Psoas muscle (tissue), 8 donors: ENCODE measurements at places on chromosomes 11 and 22. TPM values are rescaled to one million over a fixed set of nuclear protein-coding genes. Genes with fewer than 3 reads are reported as not detected.

The FGF19 gene
- not detected for total RNA-seq

The CCDC116 gene
- 0.24 TPM for total RNA-seq

The SCGB1D2 gene
- total RNA-seq, result 0.67 TPM

The OR51B5 gene
- not detected for total RNA-seq

The SERHL2 gene
- total RNA-seq, result 1.6 TPM

The KDM4D gene
- total RNA-seq, result 0.60 TPM

The FAT3 gene
- 0.52 TPM for total RNA-seq

The SMTNL1 gene
- 7.6 TPM for total RNA-seq

The SCUBE2 gene
- 2.2 TPM for total RNA-seq

The MUC5B gene
- not detected for total RNA-seq

The GDPD4 gene
- total RNA-seq, result not detected

The TMEM191B gene
- not detected for total RNA-seq

DNA sequence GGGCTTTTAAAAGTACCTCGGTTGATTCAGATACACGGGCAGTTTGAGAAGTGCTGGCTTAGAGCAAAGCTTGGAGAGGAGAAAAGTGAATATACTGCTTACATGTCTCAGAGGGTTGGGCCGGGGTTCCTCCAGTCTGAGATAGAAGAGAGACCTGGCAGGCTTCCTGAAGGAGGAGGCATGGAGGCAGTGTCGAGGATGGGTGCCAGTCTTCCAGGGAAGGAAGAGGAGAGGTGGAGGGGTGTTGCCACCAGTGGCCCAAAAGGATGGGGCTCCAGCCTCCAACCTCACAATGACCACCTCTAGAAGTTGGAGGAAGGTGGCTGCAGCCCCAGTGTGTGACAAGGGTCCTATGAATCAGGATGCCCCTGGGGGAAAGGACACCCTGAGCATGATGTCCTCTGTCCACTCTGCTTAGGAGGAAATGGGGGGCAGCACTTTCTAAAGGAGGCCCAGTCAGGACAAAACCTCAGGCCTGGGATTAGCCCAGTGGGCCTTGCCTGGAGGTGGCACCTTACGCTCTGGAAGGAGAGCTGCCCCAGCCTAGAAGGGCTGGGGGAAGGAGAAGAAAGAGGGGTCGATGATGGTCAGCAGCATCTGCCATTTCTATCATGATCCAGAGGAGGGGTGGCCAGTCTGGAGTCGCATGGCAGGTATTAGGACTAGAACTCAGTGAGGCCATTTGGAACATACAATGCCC, 65.2 kb downstream of the CD82 start:
- H3K4me1 ChIP-seq, result peaks cover 14% of the 10 kb centered on the region
- DNase-seq, result no peak
- H3K27ac ChIP-seq, result no peak overlapping the region
- H3K27me3 ChIP-seq, result no peaks in the 10 kb centered on the region
- H3K4me3 ChIP-seq, result no peak overlapping the region
- H3K36me3 ChIP-seq, result no peaks in the 10 kb centered on the region

GRCh38 chr11:66070604-66071380, 720 bp downstream of the PACS1 start:
- DNase-seq, result peak; percentile 77
- peaks cover 9% of the 10 kb centered on the region for H3K36me3 ChIP-seq
- peak overlapping the region; percentile 93 for H3K4me3 ChIP-seq
- peaks cover 19% of the 10 kb centered on the region for H3K4me1 ChIP-seq

GRCh38 chr11:129959687-129960086, 42.9 kb downstream of the PRDM10 start:
- no peak overlapping the region for H3K27ac ChIP-seq
- no peak for DNase-seq
- no peak overlapping the region for H3K4me3 ChIP-seq
- peaks cover 5% of the 10 kb centered on the region for H3K36me3 ChIP-seq
- H3K4me1 ChIP-seq, result no peaks in the 10 kb centered on the region

GRCh38 chr11:846496-847098, 3.9 kb downstream of the TSPAN4 start:
- no peak for DNase-seq
- H3K4me3 ChIP-seq, result no peak overlapping the region
- H3K4me1 ChIP-seq, result peaks cover 28% of the 10 kb centered on the region
- H3K36me3 ChIP-seq, result no peaks in the 10 kb centered on the region

GRCh38 chr11:102268083-102268984, 49.0 kb upstream of the BIRC3 start:
- peak overlapping the region; percentile 65 for H3K27ac ChIP-seq
- H3K27me3 ChIP-seq, result peaks cover 7% of the 10 kb centered on the region
- peak; percentile 80 for DNase-seq
- no peaks in the 10 kb centered on the region for H3K36me3 ChIP-seq
- peak overlapping the region; percentile 72 for H3K4me3 ChIP-seq

DNA sequence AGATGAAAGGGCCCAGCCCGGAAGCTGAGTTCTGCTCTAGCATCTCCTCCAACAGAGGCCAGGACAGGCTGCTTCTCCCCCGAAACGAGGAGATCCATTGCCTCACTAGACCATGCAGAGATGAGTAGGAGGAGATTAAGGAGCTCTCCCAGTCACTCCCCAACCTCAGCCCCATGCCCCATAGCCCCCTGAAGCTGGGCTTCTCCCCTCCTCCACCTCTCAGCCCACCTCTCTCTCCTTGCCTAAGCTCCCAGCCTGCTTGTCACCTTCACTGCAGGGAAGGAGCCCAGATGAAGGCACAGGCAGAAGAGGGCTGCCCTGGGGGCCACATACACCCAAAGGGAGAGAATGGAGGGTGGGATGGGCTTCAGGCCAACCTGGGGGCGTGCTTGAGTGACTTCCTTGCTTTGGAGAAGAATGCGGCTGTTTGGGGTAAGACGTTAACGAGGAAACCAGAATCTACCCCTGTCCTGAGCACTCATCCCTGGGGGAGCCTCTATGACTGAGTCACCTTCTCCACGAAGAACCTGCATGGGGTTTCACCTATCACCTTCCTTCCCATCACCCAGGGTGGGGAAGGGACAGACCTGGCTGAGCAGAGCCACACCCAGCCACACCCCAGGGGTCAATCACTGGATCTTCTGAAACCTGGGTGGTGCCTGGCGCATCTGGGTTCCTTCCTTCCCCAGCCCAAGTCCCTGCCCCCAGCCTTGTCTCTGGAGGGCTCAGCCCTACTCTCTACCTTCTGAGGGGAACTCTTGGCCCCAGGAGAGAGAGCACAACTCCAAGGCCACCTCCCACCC, 11.6 kb upstream of the GNAZ start:
- H3K27ac ChIP-seq, result no peak overlapping the region
- no peaks in the 10 kb centered on the region for H3K4me1 ChIP-seq
- H3K36me3 ChIP-seq, result no peaks in the 10 kb centered on the region
- H3K4me3 ChIP-seq, result no peak overlapping the region
- no peaks in the 10 kb centered on the region for H3K27me3 ChIP-seq

DNA sequence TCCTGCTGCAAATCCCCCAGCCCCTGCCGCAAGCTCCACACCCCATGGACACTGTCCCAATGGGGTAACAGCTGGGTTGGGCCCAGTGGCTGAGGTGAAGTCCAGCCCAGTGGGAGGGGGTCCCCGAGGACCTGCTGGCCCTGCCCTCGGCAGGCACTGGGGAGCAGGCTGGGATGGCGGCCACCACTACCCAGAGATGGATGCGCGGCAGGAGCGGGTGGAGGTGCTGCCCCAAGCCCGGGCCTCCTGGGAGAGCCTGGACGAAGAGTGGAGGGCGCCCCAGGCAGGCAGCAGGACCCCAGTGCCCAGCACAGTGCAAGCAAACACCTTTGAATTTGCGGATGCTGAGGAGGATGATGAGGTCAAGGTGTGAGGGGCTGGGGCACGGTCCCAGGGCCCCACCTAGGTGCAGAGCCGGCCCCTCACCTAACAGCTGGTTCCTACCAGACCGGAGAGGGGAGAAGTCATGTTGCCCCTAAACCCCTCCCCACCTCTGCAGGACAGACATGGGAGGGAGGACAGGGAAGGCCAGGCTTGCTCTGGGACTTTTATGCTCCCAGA, 8.2 kb downstream of the CDC42EP1 start:
- H3K36me3 ChIP-seq, result no peaks in the 10 kb centered on the region
- peaks cover 23% of the 10 kb centered on the region for H3K4me1 ChIP-seq
- no peak for DNase-seq
- peaks cover 15% of the 10 kb centered on the region for H3K27me3 ChIP-seq

GRCh38 chr11:17604915-17605233, 57.8 kb downstream of the OTOG start:
- no peak overlapping the region for H3K4me3 ChIP-seq
- H3K4me1 ChIP-seq, result no peaks in the 10 kb centered on the region
- no peaks in the 10 kb centered on the region for H3K27me3 ChIP-seq
- no peaks in the 10 kb centered on the region for H3K36me3 ChIP-seq

DNA sequence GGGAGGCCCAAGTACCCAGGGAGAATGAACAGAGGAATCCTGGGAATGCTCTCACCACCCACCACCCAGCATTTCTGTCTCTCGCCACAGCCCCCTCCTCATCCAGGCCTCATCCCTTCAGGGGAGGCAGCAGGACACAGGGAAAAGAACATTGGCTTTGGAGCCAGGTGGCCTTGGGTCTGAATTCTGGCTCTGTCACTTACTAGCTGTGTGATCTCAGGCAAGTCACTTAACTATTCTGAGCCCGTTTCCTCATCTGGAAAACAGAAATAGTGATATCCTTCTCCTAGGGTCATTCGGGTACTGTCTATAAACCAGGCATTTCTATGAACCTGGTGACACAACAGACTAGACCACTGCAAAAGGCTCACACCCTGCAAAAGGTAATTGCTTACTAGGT, 22.1 kb downstream of the CHRDL2 start:
- H3K4me1 ChIP-seq, result no peaks in the 10 kb centered on the region
- peaks cover 3% of the 10 kb centered on the region for H3K27me3 ChIP-seq
- no peak overlapping the region for H3K4me3 ChIP-seq
- H3K36me3 ChIP-seq, result no peaks in the 10 kb centered on the region
- H3K27ac ChIP-seq, result no peak overlapping the region

DNA sequence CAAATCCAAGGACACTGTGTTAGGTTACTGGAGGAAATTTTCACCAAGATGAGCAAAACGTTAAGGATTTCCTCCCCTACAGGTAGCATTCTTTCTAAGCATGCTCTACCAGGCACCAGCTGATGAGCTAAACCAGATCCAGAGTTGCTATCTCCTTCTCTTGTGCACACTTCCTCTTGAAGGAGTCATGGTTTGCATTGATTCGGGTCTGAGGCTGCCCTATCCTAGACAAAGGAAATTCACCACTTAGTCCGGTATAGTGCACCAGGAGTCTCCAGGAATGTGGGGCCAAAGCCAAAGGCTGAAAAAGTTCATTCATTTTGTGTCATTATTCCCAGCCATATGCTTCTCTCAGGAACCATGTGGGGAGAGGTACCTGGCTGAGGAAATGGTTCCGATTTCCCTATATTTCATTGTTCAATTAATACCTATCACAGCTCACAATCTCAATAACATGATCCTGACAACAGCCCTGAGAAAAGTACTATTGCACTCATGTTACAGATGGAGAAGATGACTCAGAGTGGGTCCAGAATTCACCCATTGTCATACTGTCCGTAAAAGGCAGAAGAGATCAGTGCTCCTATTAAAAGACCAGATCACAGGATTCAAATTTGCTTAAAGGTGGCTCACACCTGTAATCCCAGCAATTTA, 39.1 kb downstream of the SLC35F2 start:
- H3K4me1 ChIP-seq, result no peaks in the 10 kb centered on the region
- H3K27me3 ChIP-seq, result no peaks in the 10 kb centered on the region
- H3K36me3 ChIP-seq, result no peaks in the 10 kb centered on the region
- H3K4me3 ChIP-seq, result no peak overlapping the region

DNA sequence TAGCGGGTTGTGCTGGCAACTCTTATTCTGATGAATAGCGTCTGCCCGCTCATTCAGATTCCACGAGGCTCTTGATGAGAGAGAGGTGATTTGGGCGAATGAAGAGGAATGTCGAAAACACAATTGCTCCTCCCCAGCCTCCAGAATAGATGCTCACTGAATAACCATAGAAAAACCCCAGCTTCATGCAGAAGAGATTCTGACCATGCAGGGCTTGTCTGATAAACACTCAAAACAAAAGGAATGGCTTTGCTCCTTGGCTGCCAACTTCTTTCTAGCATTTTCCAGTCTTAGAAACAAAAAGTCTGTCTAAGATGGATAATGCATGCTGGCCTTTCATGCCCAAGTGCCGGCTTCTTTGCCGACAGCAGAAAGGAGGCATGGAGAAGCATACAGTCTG, 569.5 kb downstream of the MN1 start:
- H3K27me3 ChIP-seq, result no peaks in the 10 kb centered on the region
- no peak for DNase-seq
- H3K27ac ChIP-seq, result no peak overlapping the region
- no peaks in the 10 kb centered on the region for H3K4me1 ChIP-seq
- no peaks in the 10 kb centered on the region for H3K36me3 ChIP-seq
- no peak overlapping the region for H3K4me3 ChIP-seq

DNA sequence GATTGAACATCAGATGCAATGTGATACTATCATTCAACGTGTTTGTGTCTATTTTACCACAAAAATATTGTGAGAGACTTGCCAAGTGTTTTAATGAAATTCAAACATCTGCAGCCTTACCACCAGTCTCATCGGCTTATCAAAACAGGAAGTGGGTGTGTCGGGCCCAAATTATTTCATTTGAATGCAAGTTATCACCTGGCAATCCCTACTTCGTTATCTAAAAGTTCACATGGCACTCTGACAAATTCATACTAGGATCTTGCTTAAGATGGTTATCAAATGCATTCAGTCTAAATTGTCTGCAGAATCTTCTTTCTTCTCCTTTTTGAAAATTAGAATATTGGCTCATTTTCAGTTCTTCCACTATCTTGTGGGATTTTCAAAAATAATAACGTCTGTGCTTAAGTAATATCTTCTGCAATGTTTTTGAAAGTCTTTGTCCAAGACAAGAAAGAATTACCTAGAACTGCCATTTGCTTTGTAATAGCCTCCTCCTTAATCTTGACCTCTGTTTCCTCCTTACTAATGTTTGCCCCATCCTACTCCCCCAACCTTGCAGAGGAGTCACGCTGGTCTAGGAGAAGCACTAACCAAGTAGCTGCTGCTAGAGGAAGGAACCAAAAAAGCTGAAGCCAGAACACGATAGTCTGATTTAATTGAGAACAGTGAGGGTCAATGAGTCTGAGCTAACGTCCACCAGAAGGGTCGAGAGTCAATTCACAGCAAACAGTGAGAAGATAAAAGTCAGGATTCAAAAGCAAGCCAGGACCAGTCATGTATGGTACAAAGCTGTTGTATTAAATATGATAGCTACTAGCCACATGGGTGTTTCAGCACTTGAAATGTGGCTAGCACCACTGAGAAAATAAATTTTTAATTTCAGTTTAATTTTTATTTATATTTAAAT, 10.2 kb upstream of the BIRC3 start:
- no peak overlapping the region for H3K4me3 ChIP-seq
- H3K27me3 ChIP-seq, result no peaks in the 10 kb centered on the region
- no peaks in the 10 kb centered on the region for H3K36me3 ChIP-seq
- no peaks in the 10 kb centered on the region for H3K4me1 ChIP-seq
- no peak overlapping the region for H3K27ac ChIP-seq

DNA sequence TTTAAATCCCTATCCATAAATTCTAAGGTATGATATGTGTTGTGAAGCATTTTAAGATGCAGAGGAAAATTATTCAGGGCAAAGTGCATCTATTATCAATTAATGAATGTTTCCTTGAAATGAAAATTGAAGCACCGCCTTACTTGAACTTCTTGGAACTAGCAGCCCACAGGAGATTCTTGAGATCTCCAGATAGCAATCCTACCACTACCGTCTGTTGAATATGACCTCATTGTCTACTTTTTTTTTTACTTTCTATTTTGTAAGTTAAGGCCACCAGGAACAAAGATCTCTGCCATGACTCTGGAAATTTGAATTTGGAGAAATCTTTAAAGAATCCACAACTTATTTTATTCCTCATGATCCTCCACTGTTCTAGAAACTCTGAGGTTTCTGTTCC, 808.7 kb downstream of the KCNA4 start:
- H3K4me3 ChIP-seq, result no peak overlapping the region
- no peaks in the 10 kb centered on the region for H3K4me1 ChIP-seq
- no peaks in the 10 kb centered on the region for H3K27me3 ChIP-seq
- no peaks in the 10 kb centered on the region for H3K36me3 ChIP-seq
- DNase-seq, result no peak
